ENCODE measurements at places on chromosomes 2 and 18. TPM values are rescaled to one million over a fixed set of nuclear protein-coding genes. Genes with fewer than 3 reads are reported as not detected.

TNFAIP6 gene
- total RNA-seq = 0.31 TPM

FAHD2A gene
- total RNA-seq = 8.7 TPM

PXDN gene
- total RNA-seq = 35.6 TPM

ZNF804A gene
- total RNA-seq = 15.6 TPM

CHRNG gene
- 0.16 TPM for total RNA-seq

RIT2 gene
- 21.8 TPM for total RNA-seq

GPR39 gene
- 5.0 TPM for total RNA-seq

COMMD1 gene
- 37.3 TPM for total RNA-seq
